ENCODE measurements at places on chromosomes 5 and 9.

DNA sequence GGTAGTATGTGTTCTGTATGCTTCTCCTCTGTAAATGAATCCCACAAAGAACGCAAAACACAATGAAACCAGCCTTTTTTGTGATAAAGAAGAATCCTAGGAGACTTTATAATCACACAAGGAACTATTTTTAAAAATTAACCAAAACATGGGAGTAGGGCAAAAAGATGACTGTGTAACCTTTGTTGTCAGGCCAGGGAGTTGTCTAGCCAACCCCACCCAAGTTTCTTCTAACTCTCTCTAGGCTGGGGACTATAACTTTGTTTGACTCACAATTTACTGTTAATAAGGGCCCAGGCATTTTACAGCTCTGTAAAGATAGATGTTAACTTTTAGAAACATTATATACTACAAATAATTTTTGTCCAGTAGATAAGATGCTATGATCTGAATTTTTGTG, 176.1 kb downstream of the ADAMTS12 start:
- DNase-seq, result no peak

DNA sequence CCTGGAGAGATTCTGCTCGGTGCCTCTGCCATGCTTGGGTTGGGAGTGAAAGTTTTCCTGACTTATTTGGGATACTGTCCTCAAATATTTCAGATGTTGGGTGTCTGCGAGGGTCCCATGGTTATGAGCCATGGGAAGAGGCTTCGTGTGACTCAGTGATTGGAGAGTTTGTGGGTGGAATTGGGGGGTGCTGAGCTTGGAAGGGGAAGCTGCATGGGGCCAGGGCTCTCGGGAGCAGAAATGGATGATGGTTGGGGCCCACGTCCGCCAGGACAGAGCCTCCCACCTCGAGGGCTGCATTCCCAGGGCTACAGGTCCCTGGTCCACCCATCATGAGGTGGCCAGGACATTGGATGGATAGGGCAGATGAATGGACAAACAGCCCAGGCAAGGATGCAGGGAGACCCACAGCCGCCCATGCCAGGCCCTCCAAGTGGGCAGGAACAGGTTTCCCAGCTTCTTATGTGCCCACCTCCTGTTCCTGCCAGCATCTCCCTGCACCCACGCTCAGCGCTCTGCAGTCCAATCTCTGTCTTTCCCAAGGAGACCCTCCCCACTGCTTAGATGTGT, 5.5 kb downstream of the OBP2B start:
- DNase-seq, result no peak

DNA sequence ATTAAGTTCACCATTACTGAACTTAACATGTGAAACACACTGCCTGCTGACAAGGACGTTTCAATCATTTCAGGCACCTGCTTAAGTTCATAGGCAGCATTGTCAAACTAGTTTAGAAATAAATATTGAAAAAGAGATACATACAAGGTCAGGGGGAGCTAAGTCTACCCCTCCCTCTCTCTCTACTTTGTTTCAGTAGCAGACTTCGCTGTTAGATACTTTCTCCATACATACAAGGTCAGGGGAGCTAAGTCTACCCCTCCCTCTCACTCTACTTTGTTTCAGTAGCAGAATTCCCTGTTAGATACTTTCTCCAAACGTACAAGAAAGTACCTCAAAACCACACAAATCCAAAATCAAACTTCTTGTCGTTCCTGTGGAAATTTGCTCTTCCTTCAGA, 387.4 kb upstream of the PDE4D start:
- DNase-seq, result no peak

DNA sequence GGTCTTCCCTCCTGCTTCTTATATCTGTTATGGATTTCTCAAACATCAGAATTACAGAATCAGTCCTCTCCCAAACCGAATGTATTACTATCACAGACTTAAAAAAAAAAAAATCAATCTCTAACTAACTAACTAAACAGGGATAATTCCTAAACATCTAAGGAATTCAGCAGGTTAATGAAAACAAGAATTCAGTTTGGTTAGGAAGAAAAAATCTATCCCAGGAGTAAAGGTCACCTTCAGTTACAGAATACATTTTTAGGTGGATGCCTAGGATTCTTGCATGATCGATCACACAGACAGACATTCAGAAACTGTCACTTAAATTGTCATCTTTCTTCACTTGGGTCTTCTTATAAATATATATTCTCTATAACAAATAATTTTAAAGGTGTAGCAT, 11.5 kb downstream of the PTAR1 start:
- no peak for DNase-seq

- DNase-seq, result no peak
These were observed 7.3 kb downstream of the CDC14B start for GRCh38 chr9:96612105-96612965.

- peak; percentile 60 for DNase-seq
These were observed 17.8 kb upstream of the DPM2 start for GRCh38 chr9:127955294-127956015.

- DNase-seq, result no peak
These were observed 5.7 kb downstream of the PCSK5 start for GRCh38 chr9:75896193-75896592.

DNA sequence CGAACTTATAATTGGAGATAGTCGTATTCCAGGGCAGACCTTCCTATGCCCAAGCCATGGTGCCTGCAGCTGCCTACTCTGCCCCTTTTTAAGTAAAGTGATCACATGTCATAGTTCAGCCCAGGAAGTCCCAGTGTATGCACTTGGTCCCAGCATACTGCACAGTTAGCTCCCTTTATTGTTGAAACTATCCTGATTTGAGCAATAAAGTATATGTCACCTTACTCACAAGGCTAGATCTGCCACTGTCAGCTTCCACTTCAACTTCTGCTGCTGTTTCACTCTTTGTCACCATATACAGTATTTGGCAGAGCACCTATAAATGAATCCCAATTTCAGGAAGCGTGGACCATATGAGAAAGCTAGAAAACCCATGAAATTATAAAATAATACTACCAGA, 103.8 kb upstream of the PTGER4 start:
- DNase-seq, result no peak

DNA sequence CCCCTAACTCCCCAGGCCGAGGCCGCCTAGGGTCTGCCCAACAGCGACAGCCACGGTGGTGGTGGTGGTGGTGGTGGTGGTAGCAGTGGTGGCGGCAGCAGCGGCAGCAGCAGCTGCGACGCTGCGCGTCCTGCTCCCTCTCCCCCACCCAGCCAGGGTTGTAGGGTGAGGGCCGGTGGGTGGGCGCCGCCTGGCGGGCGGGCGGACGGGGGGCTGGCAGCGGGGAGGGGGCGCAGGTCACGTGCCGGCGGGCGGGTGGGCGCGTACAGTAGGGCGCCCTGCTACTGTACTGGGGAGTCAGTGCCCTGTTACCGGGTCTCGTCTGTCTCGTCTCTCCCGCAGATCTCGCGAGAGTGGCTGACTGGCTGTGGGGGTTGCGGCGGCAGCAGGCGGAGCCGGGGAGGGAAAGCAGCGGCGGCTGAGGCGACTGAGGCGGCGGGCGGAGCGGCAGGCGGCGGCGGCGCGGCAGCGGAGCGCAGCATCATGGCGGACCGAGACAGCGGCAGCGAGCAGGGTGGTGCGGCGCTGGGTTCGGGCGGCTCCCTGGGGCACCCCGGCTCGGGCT, at the start of gene PURA:
Gene PURA, plus strand, starts transcription at position 411 of the 565 bp plus-strand sequence. Its CDS starts 73 bp downstream, at position 484.
- peak; percentile 97 for DNase-seq

DNA sequence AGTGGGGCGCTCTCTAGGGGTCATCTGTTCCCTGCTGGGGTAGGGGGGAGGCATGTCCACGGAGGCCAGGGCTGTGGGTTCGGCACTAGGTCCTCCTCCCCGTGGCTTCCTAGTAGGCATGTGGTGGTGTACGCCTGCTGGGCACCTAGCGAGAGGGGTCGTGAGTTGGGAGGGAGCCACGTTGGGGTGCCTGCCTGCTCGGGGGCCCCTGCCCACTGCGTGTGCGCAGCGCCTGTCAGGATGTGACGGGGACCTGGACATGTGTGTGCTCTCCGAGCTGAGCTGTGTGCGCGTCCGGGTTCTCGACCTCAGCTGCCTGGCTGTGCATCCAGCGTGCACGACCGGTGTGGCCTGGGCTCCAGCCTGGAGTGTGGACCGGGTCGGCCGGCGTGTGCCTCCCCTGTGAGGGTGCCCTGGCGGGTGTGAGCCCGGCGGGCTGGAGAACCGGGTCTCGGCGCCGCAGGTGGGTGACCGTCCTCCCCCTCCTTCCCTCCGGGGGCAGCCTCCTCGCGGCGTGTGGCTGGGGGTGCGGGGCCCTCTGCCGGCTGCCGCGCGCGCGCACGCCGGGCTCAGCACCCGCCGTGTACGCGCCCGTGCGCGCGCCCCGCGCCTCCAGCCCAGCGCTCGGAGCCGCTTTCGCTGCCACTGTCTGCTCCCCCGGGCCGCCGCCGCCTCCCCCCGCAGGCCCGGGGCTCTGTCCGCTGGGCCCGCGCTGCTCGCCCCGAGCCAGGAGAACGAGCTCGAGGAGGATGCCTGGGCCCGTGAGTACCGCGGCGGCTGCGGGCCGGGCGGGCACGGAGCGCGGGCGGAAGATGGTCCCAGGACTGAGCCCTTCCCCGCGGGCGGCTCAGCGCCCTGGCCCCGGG, at the start of gene PRR7:
Gene PRR7, plus strand, starts transcription at position 615 of the 866 bp plus-strand sequence. CDS start 8,254 bp downstream, outside the sequence.
- peak; percentile 78 for DNase-seq

DNA sequence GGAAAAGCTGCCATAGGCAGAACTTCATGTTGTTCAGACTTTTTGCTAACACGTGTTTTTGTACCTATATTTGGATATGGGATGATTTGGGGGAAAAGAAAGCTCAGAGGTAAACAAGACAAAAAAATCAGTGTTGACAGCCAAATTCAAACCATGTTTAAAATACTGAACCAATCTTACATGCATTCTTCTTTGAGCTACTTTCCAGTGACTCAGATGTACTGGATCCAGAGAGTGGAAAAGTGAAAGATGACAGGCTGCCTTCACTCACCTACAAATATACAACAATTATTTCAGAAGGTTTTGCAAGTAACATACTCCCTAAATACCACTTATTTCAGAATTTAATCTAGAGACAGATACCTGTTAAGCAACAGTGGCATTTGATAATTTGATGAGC, 165.7 kb downstream of the MPDZ start:
- DNase-seq, result no peak

All from dermis blood vessel endothelial cell (primary cell).